ENCODE measurements at places on chromosomes 4 and X.

GRCh38 chr4:109406337-109406931 lies 27.2 kb upstream of the SEC24B start:
- peak; percentile 19 for DNase-seq

- DNase-seq = peak; percentile 65
These were observed at the start of gene BTC for GRCh38 chr4:74794382-74795010. BTC (minus strand) TSS chr4:74794523; CDS start chr4:74794325, 198 bp downstream.

DNA sequence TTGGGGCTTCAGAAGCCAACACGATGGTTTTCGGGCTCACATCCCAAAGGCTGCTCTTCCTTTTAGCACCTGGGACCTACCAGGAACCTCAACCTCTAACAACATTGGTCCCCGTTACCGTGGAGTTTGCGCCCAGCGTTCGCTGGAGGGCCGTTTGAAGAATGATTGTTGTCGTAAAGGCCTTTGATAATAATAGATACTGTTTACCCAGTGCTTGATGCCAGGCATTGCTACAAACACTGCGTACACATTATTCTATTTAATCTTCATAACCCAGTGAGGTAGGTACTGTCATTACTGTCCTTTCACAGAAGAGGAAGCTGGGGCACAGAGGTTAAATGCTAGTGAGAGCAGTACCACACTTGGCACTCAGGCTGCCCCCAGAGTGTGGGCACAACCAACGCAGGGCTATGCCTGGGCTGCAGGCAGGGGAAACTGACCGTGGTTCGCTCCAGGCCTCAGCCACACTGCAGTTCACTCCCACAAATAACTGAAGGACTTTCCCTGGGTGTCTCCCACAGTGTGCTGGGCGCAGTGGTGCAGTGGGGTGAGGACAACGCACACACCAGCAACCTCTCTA lies 1.0 kb upstream of the ACSL1 start:
- no peak for DNase-seq

- DNase-seq = no peak
These were observed 18.6 kb upstream of the SEPSECS start for GRCh38 chr4:25178838-25179261.

- no peak for DNase-seq
These were observed 58.3 kb upstream of the PRKX start for GRCh38 chrX:3771766-3772165.

GRCh38 chr4:86834901-86835300 lies 14.3 kb downstream of the SLC10A6 start:
- no peak for DNase-seq

DNA sequence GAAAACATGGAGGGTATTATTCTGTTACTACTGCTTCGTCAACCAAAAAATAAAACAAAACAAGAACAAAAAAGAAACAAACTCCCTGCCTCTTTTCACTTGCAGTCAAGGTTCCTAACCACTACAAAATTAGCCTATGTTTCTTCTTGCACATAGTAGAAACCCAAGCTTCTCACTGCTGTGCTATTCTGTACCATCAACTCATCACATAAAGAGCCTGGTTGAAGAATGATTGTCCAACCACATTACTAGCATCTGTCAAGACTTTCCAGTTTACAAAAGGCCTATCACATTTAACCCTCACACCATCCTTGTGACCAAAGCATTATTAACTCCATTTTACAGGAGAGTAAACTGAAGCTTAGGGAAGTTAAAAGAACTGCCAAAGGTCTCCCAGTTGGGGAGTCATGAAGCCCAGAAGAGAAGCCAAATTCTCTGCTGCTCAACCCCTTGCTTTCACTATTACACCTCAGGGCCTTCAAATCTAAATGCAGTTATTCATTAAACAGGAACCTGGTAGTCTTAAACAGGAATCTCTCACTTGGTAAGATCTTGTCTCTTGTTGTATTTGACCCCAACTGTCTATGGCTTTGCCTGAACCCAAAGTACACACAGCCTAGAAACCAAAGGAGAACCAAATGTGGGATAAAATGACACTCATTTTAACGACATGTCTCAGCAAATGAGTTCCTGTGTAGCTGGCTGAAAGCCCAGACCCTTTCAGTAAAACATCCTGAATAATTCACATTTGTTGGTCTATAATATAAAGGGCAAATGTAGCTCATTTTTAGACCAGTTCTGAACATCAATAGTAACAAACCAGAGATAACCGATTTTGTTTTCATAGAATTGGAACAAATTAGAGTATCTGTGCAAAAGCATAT lies 8.6 kb downstream of the F9 start:
- DNase-seq = no peak

DNA sequence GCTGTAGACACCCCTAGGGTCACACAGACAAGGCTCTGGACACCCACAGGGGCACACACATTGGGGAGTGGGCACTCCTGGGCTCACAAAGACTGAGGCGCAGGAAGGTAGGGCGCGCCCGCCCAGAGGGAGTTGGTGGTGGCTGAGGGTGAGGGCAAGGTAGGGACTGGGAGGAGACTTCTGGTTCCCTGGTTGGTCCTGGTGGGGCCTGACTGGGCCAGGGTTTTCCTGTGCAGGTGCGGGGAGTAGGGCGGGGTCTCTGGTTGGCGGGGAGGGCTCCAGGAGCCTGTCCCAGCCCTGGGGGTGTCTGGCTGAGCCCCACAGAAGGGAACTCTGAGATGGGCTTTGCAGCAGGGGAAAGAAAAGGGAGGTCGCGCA lies 6.7 kb upstream of the WAS start:
- DNase-seq = no peak

DNA sequence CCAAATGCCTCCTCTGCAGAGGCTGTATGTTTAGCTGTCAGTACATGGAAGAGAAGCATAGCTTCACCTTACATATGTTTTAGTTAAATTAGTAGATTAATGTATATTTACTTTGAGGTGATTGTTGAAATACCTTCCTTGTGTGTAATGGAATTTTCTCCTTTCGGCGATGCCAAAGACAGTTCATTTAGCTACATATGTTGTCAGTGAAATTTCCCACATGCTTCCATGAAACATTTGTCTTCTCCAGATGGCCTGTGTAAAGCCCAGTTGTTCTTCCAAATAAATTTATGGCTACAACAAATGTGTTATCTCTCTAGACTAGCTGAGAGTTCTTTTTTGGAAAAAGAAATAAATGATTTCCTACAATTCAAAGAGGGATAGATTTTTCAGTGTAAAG lies 95.2 kb downstream of the GPAT3 start:
- no peak for DNase-seq

GRCh38 chrX:97398030-97398551 lies 514.4 kb downstream of the RPA4 start:
- DNase-seq = no peak

- no peak for DNase-seq
These were observed 80.4 kb upstream of the NHS start for GRCh38 chrX:17294561-17294960.

GRCh38 chr4:159041054-159042034 lies 61.5 kb upstream of the RAPGEF2 start:
- DNase-seq = no peak

DNA sequence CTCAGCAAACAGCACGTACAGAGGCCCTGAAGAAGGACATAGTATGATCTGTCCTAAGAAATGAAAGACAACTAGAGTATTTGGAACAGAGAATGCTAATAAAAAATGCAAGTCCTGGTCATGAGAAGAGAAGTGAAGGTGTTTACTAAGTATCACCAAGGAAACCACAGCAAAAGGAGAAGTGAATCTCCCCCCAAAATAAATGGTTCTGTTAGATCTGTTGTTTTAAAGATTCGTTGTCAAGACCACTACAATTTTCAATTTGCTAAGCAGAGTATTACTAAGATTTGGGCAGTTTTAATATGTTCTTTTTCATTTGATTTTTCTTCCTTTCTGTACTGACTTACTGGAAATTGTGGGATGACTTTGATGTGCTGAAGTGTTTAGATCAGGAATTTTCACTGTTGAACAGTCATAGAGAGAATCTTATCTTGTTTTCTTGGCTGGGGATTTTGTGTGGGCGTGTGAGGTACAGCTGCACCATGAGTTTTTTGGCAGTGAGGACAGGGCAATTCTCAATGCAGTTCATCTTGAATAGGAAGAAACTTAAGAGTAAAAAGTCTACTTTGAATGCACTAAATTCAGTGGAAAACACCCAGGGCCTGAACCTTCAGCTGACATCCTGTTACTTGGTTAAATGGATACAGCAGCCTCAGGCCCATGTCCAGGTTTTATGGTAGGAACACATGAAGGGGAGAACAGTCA lies 132.2 kb downstream of the STIM2 start:
- peak; percentile 36 for DNase-seq

GRCh38 chr4:91622925-91623602 lies 680.7 kb upstream of the GRID2 start:
- DNase-seq = no peak

DNA sequence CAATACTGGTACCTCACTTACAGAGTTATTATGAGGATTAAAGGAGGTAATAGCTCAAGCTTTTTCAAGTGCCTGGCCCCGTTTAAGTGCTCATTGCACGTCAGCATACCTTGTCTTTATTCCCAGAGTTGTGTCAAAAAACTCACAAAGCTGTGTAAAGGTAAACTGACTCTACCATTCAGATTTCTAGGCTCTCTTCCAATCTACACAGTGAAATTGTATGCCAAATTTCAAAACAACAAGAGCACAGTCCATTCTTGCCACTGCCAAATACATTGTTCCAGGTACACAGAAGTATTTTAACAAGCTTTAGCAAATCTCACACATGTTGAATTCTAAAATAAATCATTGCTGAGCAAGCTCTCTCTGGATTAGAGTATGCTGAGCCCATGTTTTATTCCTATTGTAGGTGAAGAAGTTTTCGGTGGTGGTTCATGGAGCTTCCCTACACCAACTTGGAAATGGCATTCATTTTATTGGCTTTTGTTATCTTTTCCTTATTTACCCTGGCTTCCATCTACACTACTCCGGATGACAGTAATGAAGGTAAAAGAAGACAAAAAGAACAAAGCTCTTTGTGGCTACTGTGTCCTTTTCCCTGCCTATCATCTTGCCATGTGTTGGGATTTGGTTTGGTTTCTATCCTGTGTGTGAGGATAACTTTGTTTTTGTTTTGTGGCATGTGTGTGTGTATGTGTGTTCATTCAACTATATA lies 16.2 kb downstream of the SMIM31 start:
- no peak for DNase-seq

- DNase-seq = no peak
These were observed 5.1 kb downstream of the PPARGC1A start for GRCh38 chr4:23884741-23885140.

- DNase-seq = no peak
These were observed 21.4 kb downstream of the ZCCHC13 start for GRCh38 chrX:74325130-74326059.

- DNase-seq = no peak
These were observed 43.7 kb downstream of the LDOC1 start for GRCh38 chrX:141133272-141133671.

DNA sequence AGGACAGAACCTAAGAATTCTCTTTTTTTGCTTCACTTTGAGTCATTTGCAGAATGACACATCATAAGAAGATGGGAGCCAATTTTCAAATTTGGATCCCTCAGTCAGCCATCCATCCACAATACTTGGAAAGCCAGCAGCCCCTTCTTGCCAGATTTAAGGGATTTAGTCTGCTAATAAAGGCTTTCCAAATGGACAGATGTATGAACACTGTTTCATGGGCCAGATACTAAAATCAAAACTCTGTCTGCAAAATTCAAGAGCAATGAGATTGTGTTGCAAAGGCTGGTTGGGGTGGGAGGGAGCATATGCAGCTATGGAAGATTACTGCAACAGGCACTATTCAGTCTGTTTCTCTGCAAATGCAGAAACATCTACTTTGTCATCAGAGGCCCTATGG lies 37.7 kb upstream of the KCNIP4 start:
- DNase-seq = no peak

DNA sequence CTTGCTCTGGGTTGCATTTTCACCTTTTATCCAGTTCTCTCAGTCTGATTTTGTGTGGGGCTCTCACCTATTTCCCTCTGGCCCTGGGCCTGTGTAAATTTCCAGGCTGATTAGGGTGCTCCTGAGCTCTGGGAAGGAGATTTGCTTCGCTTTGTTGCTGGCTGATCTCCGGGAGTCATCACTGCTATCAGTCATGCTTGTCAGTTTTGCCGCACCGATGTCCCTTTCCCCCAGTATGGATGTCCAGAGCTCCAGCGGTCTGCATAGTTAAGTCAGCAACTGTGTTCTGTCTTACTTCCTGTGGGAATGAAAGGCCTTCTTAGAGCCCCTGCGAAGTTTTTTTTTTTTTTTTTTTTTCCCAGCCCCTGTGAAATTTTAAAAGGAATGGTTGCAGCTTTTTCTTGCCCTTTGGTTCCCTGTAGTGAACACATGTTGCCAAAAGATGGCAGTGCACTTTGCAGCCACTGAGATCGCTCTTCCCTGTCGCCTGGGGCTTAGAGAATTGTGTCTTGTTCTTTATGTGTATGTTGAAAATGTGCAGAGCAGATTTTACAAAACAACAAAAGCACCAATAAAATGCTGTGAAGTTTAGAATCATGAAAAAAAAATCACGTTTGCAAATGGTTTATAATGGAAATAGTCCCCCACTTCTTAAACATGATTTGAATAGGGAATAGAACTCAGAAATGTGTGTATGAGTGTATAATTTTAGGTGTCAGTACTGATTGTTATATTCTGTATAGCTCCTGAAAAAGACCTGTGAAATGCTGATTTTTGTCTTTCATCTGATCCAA lies 109.1 kb upstream of the SLC4A4 start:
- peak; percentile 67 for DNase-seq

DNA sequence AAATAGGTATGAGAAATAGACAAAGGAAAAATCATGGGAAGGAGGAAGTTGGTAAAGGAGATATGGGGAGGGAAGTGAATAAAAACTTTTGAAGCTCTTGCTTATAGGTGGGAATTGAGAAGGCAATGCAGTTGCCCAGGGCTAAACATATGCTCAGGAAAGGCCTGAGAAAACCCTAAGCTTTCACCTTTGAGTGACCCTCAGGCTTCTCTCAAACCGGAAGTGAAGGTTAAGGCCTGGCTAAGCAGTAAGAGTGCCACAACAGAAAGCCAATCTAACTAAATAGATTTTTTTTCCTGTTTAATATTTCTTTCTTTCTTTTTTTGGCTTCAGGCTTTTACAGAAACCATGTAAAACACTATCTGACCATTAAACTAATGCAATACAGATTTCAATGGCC lies 69.5 kb upstream of the GABRA3 start:
- DNase-seq = no peak

DNA sequence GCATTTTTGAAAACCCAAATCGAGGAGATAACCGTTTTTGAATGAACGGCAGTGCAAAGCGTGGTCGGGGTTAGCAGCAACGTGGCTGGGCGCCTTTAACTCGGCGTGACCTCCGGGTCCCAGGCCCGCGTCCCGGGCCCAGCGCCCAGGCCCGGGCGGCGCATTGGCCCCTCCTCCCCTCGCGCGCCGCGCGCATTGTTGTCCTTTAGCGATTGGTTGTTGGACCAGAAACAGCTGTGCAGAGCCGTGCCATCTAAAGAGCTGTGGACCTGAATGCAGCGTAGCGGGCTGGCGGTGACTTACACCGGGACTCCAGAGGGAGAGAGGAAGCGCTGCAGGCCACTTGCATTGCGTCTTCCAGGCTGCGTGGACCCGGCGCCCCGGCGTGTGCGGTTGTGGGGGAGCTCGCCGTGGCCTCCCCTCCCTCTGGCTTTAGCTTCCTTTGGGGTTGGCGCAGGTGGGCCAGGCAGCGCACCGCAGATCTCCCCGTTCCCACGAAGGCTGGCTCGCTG lies at the start of gene STOX2:
STOX2 (plus strand) TSS at position 227 of the 512 bp plus-strand sequence. CDS start 1,484 bp downstream, outside the sequence.
- peak; percentile 45 for DNase-seq

- DNase-seq = no peak
These were observed 81.6 kb upstream of the ADRA2C start for GRCh38 chr4:3684546-3684945.

Measured in kidney glomerular epithelial cell (primary cell).